ENCODE measurements at places on chromosomes 11 and 22.

DNA sequence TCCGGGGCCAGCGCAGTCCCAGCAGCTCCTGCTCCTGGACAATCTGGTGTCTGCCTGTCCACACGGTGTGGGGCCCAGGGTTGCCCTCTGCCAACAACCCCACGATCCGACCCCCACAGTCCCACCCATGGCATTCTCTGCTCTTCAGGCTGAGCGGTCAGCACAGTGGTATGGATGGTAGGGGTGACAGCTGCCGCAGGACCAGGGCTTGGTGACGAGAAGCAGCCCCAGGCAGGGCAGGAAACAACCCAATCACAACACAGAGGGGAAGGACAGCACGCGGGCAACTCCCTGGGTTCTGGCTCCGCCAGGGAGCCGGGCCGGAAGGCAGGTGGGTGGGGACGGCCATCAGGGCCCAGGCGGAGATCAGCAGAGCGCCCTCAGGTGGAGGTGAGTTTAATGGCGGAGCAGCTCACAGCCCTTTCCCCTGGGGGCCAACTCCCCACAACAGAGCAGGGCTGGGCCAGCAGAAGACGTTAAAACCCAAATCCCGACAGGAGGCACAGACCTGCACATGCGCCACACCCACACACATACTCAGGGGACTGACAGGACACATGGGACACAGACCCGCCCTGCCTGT is 5.3 kb upstream of the CHADL start:
- DNase-seq: no peak

- DNase-seq: peak; percentile 31
Observed at GRCh38 chr11:117600234-117600783, 196.7 kb downstream of the DSCAML1 start.

- DNase-seq: no peak
Observed at GRCh38 chr11:134586726-134587125, 174.7 kb upstream of the B3GAT1 start.

GRCh38 chr11:48384670-48385069 is 18.4 kb upstream of the OR4C5 start:
- DNase-seq: no peak

GRCh38 chr22:31631436-31631835 is 30.6 kb downstream of the PISD start:
- no peak for DNase-seq

- no peak for DNase-seq
Observed at GRCh38 chr11:118524757-118525470, 2.4 kb upstream of the TTC36 start.

DNA sequence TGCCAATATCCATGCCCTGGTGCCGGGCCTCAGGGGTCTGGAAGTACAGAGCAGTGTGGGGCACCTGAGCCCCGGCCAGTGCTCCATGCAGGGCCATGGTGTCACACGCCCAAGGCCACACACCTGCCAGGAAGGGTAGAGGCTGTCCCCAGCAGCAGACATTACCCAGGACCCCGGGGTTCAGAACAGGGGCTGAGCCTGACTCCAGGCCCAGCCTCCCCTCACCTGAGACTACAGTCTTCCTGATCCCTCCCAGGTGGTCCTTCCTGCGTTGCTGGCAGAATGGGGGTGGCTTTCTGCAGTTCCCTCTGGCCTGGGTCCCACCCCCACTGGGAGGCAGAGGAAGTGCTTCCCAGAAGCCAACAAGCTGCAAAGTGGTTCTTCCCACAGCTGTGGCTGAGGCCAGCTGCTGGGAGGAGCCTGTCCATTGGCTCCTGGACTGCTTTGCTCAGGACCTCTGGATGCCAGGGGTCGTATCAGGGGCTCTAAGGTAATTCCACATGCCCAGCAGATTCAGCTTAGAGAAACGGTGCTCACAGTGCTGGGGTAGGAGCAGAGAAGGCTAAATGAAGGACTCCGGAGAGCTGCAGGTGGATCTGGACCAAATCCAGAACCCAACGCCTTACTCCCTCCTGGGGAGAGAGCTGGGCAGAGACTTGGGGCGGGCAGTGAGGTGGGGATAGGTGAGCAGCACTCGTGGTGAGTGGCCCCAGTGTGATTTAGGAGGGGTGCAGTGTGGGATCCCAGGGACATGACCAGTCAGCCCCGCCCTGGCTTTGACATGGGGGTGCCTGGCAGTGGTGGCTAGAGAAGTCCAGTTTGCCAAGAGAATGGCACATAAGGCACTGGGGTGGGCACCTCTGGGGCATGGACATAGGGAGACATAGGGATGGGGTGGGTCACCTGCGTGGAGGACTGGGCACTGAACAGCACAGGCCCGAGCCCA is 12.6 kb downstream of the TCIRG1 start:
- DNase-seq: peak; percentile 58

DNA sequence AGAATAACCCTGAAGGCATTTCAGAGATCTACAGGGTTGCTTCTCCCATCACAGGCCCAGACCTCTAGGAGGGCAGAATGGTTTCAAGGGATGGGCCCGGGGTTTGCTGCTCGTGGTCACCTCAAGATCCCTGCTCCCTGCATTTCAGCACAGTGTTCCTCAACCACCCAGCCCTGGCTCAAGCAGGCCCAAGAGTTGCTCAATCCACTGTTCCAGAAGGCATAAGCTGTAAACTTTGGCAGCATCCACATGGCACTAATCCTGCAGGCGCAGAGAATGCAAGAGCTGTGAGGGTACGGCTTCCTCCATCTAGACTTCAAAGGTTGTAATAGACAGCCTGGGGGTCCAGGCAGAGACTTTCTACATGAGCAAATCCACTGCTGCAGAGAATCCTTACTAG is 225.0 kb upstream of the UBASH3B start:
- DNase-seq: no peak

DNA sequence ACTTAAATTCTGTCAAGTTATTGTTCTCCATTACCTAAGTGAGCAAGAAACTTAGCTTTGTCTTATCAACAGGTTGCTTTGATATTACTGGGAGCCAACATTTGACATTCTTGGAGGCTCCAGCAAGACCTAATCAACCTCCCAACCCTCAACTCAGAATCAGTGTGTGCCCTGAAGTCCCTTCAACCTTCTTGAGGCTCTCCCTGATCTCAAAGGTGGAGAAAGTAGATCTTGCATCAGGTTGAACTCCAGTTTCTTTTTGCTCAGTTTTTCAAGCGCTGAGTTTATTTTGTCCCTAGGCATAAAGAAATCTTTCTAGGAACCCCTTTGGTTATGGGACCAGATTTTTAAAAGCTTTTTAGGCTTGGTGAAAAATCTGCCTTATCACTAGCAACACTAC is 1.4 kb downstream of the FAM111A start:
- no peak for DNase-seq

GRCh38 chr22:34068001-34068400 is 147.7 kb upstream of the LARGE1 start:
- DNase-seq: no peak

GRCh38 chr22:45224988-45225731 is 15.5 kb downstream of the KIAA0930 start:
- DNase-seq: no peak

DNA sequence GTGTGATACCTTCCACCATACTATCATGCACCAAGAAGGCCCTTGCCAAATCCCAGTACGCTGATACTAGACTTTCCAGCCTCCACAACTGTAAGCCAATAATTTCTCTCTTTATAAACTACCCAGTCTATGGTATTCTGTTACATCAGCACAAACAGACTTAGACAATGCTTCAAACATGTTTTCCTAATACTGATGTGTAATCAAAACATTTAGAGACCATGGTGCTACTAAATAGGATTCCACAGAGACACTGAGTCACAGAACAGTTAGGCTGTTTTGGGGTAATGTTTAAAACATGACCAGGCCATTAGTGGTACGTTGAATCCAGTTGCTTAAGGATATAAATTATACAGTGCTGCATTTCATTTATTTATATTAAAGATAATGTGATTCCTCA is 103.7 kb downstream of the PICALM start:
- no peak for DNase-seq

DNA sequence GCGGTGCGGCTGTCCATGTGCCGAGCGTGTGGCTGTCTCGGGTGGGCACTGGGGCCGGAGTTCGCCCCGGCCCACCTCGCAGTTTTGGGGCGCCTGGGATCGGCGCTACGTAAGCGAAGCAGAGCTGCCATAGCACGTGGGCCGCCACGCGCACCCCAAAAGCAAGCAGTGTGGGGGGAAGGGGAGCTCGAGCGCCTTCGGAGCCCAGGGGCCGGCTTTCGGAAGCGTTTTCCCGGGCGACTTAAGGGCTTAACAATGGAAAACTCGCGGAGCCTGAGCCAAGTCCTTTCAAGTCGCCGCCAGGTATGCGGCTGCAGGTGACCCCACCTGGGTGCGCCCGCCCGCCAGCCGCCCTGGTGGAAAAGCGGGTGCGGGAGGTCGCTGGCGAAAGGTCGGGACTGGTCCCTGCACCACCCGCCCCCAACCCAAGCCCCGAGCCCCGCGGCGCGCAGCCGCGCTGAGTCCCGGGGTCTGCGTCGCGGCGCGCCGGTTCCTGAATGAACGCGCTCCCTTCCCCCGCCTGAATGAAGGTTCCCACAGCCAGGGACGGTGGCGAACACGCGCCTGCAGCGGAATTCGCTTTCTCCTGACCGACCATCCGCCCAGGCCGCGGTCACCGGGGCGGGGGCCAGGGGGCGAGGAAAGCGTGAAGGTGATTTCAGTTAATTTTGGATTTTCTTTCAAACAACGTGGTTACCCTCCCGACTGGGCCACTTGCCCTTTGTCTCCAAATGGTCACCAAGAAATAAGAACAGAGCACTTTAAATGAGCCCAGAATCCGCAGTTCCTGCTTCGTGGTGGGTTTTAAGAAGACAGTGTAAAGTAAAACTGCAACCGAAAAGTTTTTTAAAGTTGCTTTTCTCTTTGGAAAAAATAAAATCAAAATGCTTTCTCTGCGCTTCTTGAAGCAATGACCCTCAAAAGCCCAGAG is 2.8 kb upstream of the CCND1 start:
- DNase-seq: no peak

DNA sequence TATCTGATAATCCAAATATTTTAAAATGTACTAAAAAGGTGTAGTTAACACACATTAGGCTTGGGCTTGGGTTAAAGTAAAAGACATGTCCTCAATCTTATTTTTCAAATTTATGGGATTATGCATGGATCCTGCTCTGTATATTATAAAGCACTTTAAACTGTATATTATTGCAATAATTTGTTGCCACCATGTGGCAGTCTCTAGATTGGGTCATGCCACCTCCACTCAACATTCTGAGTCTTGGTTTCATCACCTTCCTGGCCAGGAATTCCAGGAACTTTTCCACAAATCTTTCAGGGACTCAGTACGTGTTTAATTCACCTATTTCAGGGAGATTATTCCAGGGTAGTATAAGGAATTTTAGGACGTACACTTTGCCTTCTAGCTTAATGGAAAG is 695.5 kb downstream of the FAM181B start:
- DNase-seq: no peak

DNA sequence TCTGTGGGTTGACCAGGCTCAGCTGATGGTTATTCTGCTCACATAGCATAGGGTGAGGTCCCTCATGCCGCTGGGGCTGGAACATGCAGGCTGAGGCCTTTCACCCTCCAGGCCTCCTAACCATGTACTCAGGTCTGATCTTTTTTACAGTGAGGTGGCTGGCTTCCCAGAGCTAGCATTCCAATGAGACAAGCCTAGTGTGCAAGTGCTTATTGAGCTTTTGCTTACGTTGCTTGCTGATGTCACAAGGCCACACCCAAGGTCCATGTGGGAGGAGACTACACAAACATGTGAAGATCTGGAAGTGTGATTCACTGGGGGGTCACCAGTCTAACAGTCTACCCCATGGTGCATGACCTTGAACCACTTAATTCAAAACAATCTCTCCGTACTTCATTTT is 33.9 kb downstream of the ISX start:
- no peak for DNase-seq

DNA sequence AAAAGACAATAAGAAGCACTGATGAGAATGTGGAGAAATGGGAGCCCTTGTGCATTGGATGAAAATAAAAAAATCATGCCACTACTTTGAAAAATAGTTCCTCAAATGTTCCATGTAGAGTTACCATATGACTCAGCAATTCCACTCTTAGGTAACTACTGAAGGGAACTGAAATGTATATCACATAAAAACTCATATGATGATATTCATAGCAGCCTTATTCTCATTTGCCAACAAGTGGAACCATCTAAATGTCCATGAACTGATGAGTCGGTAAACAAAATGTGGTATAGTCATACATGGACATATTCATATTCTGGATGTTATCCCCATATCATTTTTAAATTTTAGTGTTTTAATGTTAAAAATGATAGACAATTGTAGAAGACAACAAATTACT is 3.5 kb downstream of the KRTAP5-9 start:
- no peak for DNase-seq

DNA sequence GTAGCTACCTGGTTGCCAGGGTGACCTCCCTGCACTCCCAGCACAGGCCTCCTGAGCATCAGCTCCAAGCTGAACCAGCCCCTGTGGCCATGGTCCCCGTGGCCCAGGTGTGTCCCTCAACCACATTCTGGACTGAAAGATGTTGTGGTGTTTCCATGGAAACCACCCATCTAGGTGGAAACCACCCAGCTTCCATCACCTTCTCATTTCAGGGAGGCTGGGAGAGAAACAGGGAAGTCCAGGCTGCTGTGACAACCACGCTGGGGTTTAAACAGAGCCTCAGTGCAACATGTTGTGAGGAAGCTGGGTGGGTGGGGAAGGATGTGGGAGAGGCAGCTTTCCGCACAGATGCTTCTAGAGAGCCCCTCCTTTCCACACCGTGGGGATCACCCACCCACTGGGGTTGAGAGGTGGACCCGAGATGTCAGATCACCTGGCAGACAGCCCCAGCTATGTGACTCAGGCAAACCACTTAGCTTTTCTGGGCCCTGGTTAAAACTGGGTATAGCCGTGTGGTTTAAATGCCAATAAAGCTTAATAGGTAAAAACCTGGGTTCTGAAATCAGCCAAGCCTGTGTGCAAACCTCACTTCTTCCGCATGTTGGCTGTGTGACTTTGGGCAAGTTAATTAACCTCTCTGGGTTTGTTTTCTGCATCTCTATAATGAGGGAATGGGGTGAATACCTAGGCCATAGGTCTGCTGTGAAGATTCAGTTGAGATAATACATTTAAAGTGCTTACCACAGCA is 46.4 kb downstream of the CD82 start:
- peak; percentile 89 for DNase-seq

DNA sequence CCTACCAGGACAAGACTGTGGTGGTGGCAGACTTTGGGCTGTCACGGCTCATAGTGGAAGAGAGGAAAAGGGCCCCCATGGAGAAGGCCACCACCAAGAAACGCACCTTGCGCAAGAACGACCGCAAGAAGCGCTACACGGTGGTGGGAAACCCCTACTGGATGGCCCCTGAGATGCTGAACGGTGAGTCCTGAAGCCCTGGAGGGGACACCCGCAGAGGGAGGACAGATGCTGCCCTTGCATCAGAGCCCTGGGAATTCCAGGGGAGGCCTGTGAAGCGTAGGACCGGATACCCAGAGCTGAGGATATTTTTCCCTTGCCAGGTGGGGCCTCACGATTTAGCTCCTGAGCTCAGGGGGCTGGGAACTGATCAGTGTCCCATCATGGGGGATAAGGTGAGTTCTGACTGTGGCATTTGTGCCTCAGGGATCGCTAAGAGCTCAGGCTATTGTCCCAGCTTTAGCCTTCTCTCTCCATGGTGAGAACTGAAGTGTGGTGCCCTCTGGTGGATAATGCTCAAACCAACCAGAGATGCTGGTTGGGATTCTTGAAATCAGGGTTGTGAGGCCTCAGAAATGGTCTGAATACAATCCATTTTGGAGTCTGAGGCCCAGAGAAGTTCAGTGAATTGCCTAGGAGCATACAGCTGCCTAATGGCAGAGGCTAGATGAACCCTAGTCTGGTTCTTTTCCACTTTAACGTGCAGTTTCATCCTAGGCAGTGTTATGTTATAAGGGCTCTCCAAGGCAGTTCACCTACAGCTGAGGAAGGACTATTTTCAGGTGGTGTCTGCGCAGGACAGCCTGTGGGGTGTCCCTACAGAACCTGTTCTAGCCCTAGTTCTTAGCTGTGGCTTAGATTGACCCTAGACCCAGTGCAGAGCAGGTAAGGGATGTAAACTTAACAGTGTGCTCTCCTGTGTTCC is 19.5 kb downstream of the PIK3IP1 start:
- peak; percentile 76 for DNase-seq

Measured in activated effector memory CD4-positive, alpha-beta T cell treated with anti-CD3 and anti-CD28 coated beads, Interleukin-2, amount 50 U/mL, for 16 hours (primary cell).